Activated naive CD4-positive, alpha-beta T cell treated with anti-CD3 and anti-CD28 coated beads, Interleukin-2, amount 10 ng/mL, durations not matched to agents 7 days and 5 days (primary cell): ENCODE measurements at places on chromosomes 7 and 10.

- no peaks in the 10 kb centered on the region for H3K27me3 ChIP-seq
- H3K27ac ChIP-seq = no peak overlapping the region
- no peak for DNase-seq
- H3K4me1 ChIP-seq = peaks cover 17% of the 10 kb centered on the region
- peaks cover 15% of the 10 kb centered on the region for H3K36me3 ChIP-seq
- no peak overlapping the region for H3K4me3 ChIP-seq
Measured at GRCh38 chr7:7652798-7653540, 12.4 kb downstream of the UMAD1 start.

DNA sequence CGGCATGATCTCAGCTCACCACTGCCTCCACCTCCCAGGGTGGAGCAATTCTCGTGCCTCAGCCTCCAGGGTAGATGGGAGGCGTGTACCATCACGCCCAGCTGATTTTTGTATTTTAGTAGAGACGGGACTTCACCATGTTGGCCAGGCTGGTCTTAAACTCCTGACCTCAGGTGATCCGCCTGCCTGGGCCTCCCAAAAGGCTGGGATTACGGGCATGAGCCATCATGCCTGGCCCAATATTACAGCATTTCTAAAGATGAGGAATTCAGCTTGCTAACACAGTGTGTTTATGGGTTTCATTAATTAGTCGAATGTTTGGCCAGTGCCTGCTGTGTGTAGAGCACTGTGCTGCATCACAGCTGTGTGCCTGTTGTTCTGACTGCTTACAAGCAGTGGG, 3.7 kb downstream of the WDR37 start:
- H3K27me3 ChIP-seq = no peaks in the 10 kb centered on the region
- H3K36me3 ChIP-seq = peaks cover 54% of the 10 kb centered on the region
- peaks cover 87% of the 10 kb centered on the region for H3K4me1 ChIP-seq
- H3K4me3 ChIP-seq = no peak overlapping the region

DNA sequence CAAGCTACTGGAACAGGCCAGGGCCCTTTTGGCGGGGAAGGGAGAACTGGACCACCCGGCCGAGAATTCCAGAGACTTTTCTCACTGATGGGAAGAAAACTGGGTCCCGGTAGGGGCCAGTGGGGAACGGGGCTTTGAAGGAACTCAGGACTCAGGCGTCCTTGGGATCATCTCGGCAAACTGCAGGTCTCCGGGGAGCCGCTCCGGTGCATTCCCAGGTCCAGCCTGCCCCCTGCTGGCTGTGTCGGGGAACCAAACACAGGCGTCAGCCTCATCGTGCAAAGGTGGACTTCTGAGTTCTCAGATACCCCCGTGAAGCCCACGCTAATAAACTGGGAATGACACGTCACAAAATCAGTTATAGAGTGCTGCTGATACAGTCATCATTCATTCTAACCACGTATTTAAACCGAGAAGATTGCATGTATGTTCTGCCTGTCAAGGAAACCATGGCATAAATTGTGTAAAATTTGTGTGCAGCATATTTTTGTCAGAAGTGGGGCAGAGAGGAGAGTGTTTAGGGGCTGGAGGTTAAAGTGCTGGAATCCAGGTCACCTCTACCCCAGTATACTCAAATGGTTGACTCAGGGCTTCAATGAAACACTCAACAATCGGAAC, 76.1 kb upstream of the CPXM2 start:
- no peaks in the 10 kb centered on the region for H3K36me3 ChIP-seq
- no peak overlapping the region for H3K4me3 ChIP-seq
- no peak overlapping the region for H3K27ac ChIP-seq
- H3K27me3 ChIP-seq = peaks cover 59% of the 10 kb centered on the region

GRCh38 chr7:70762696-70763095, 369.2 kb upstream of the GALNT17 start:
- no peak overlapping the region for H3K27ac ChIP-seq
- H3K27me3 ChIP-seq = no peaks in the 10 kb centered on the region
- no peaks in the 10 kb centered on the region for H3K36me3 ChIP-seq
- no peak overlapping the region for H3K4me3 ChIP-seq
- no peaks in the 10 kb centered on the region for H3K4me1 ChIP-seq
- no peak for DNase-seq

DNA sequence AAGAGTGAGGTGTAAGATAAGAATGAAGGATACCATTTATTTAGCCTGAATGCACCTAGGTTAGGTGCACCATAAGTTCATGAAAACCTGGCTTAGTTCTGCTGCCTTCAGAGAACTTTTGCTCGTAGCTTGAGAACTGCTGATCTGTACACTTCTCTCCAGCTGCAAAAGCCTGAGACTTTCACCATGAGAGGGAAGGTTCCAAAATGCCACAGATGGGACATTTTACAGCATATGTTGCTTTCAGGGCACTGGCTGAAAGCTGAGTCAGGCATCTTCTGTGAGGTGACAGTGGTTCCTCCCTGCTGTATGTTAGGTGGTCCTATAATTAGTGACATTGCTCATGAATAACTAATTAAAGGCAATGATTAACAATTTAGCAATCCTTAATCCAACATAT, 298.3 kb downstream of the GALNT17 start:
- H3K27me3 ChIP-seq = no peaks in the 10 kb centered on the region
- DNase-seq = no peak
- H3K4me3 ChIP-seq = no peak overlapping the region
- no peaks in the 10 kb centered on the region for H3K4me1 ChIP-seq
- H3K36me3 ChIP-seq = no peaks in the 10 kb centered on the region

DNA sequence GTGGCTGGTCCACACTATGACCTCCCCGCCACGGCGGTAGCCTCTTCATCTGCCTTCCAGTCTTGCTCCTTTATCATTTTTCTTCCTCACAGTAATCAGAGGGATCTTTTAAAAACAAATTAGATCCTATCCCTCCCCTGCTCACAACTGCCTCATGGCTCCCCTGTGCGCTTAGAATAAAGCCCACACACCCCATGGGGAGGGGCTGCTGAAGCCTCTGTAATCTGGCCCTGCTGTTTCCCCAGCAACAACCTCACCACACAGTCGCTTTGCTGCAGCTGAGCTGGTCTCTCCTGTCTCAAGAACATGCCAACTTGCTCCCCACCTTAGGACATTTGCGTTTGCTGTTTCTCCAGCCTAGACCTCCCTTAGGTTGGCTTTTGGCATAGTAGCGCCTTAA, 41.0 kb downstream of the SP8 start:
- H3K36me3 ChIP-seq = no peaks in the 10 kb centered on the region
- H3K27me3 ChIP-seq = no peaks in the 10 kb centered on the region
- DNase-seq = no peak
- no peaks in the 10 kb centered on the region for H3K4me1 ChIP-seq
- H3K27ac ChIP-seq = no peak overlapping the region
- H3K4me3 ChIP-seq = no peak overlapping the region

DNA sequence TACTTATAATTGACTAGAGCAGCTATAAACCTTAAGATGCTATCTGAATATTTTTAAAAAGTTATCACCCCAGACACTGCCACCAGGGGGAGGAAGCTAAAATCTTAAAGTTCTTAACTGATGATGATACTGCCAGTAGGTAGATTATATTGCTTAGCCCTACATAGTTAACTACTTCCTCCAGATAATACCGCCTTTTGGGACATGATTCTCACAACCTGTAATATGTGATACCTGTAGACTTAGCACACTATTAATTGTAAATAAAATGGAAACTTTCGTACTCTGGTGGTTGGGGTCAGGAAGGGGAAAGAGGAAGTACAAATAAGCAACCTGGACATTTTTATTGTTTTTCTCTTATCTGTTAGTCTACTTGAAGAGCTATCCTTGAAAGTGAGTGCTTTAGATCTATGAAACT, 268.9 kb downstream of the ADK start:
- no peak overlapping the region for H3K27ac ChIP-seq
- peaks cover 7% of the 10 kb centered on the region for H3K4me1 ChIP-seq
- no peak overlapping the region for H3K4me3 ChIP-seq
- no peaks in the 10 kb centered on the region for H3K36me3 ChIP-seq
- H3K27me3 ChIP-seq = no peaks in the 10 kb centered on the region

DNA sequence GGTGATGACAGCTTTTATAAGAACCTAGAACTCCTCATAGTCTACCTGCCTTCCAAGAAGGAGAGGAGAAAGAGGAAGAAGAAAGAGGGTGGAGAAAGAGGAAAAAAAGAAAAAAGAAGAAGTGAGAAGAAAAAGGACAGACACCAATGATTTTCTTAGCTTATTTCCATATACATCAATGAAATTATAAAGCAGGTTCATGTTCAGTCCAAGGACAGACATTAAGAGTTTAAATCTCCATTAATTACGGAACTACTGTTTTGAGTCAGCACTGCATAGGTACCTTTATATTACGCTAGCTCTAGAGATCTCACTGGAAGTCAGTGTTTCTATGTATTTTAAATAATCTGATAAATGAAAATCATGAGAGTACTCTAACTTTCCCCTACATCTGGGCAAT, 309.0 kb upstream of the HGF start:
- DNase-seq = no peak
- no peaks in the 10 kb centered on the region for H3K36me3 ChIP-seq
- no peak overlapping the region for H3K4me3 ChIP-seq
- no peaks in the 10 kb centered on the region for H3K4me1 ChIP-seq
- no peak overlapping the region for H3K27ac ChIP-seq

GRCh38 chr7:43864126-43864525, 5.2 kb downstream of the MRPS24 start:
- H3K36me3 ChIP-seq = peaks cover 25% of the 10 kb centered on the region
- H3K27me3 ChIP-seq = peaks cover 17% of the 10 kb centered on the region
- H3K4me1 ChIP-seq = peaks cover 14% of the 10 kb centered on the region
- H3K27ac ChIP-seq = no peak overlapping the region
- H3K4me3 ChIP-seq = no peak overlapping the region
- DNase-seq = no peak

DNA sequence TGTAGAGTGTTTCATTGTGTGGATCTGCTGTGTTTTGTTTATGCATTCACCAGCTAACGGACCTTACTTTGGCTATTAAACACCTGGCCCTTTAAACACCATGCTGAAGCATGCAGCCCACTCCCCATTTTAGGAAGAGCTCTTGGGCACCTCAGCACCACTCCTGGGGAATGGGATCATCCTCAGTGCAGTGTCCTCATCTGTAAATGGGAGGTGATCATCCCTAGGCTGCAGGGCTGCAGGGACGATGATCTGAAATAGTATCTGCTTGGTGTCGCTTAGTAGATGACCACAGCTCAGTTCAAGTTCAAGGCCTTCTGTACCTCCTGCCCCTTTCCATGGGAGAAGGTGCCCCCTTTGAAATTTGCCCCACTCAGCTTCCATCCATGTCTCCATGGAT, 229.9 kb downstream of the TCF7L2 start:
- no peak overlapping the region for H3K4me3 ChIP-seq
- peaks cover 3% of the 10 kb centered on the region for H3K27me3 ChIP-seq
- H3K4me1 ChIP-seq = no peaks in the 10 kb centered on the region
- no peaks in the 10 kb centered on the region for H3K36me3 ChIP-seq

DNA sequence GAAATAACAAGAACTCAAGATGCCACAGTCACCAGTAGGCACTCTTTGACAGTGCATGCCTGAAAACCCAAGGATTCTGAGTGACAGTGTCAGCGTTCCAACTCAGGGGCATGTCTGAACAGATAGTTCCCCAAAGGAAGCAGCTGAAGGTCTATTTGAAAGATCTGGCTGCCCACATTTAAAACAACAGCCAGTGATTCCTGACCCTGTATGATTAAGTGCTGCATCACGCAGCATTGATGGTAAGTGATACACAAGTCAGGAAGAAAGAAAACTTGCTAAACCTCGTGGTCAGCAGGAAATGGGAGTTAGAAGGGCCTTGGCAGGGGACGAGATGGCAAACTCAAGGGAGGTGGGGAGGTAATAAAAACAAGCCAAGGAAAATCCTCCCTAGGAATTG, 1013.1 kb downstream of the TYW1 start:
- H3K4me3 ChIP-seq = no peak overlapping the region
- DNase-seq = no peak
- no peak overlapping the region for H3K27ac ChIP-seq
- no peaks in the 10 kb centered on the region for H3K27me3 ChIP-seq
- H3K4me1 ChIP-seq = no peaks in the 10 kb centered on the region
- no peaks in the 10 kb centered on the region for H3K36me3 ChIP-seq

DNA sequence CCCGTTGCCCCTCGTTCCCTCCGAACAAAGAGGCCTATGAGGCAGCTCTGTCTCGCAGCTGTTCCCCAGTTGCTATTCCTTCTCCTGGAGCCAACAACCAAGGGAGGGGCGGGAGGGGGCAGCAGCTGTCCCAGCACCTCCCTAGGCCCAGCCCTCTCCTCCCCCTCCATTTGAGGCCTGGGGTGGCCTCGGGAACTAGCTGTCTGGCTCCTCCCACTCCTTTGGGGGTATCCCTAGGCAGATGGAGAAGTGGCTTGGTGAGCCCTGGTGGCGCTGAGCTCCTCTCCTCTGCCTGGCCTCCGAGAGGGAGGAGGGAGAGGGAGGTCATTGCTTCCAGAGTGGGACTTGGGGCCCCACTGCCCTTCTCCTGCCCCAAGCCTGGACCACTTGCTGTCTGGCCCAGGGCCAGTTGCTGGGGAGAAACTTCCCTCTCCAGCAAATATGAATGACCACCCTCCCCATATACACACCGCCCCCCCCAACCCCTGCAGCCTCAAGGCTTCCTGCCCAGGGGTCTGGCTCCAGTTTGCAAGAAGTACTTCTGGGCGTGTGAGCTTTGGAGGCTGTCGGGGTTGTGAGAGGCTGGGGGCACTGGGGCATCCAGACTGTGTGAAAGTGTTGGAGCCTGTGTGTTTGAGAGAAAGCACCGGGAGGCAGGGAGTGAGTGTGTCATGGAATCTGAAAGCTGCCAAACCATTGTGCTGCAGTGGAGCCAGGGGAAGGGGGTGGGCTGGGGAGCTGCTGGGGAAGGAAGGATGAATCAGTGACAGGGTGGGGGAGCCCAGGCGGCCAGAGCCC, 3.1 kb downstream of the FLNC start:
- DNase-seq = no peak
- no peak overlapping the region for H3K27ac ChIP-seq
- peaks cover 63% of the 10 kb centered on the region for H3K27me3 ChIP-seq
- no peaks in the 10 kb centered on the region for H3K36me3 ChIP-seq
- peaks cover 14% of the 10 kb centered on the region for H3K4me1 ChIP-seq

GRCh38 chr7:40175725-40176510, 41.1 kb downstream of the SUGCT start:
- H3K27me3 ChIP-seq = no peaks in the 10 kb centered on the region
- no peak overlapping the region for H3K27ac ChIP-seq
- H3K4me1 ChIP-seq = no peaks in the 10 kb centered on the region
- no peaks in the 10 kb centered on the region for H3K36me3 ChIP-seq
- DNase-seq = no peak

GRCh38 chr10:116719804-116720203, 22.6 kb downstream of the HSPA12A start:
- no peak overlapping the region for H3K4me3 ChIP-seq
- peaks cover 96% of the 10 kb centered on the region for H3K27me3 ChIP-seq
- no peak for DNase-seq
- peaks cover 22% of the 10 kb centered on the region for H3K4me1 ChIP-seq
- H3K27ac ChIP-seq = no peak overlapping the region

- DNase-seq = no peak
- H3K36me3 ChIP-seq = no peaks in the 10 kb centered on the region
- H3K4me1 ChIP-seq = no peaks in the 10 kb centered on the region
- no peaks in the 10 kb centered on the region for H3K27me3 ChIP-seq
- H3K4me3 ChIP-seq = no peak overlapping the region
Measured at GRCh38 chr10:52252307-52252706, 61.8 kb upstream of the DKK1 start.

GRCh38 chr7:156473476-156474240, 166.9 kb upstream of the RNF32 start:
- no peak overlapping the region for H3K27ac ChIP-seq
- no peaks in the 10 kb centered on the region for H3K36me3 ChIP-seq
- peak; percentile 51 for DNase-seq
- H3K27me3 ChIP-seq = peaks cover 42% of the 10 kb centered on the region
